ENCODE measurements at places on chromosomes 13 and 19. TPM values are rescaled to one million over a fixed set of nuclear protein-coding genes. Genes with fewer than 3 reads are reported as not detected.

CEACAM4 gene
- total RNA-seq = 0.35 TPM

FFAR1 gene
- total RNA-seq = not detected

SLC10A2 gene
- total RNA-seq = 5.2 TPM

C19orf25 gene
- total RNA-seq = 41.6 TPM
